ENCODE measurements at places on chromosomes 2 and 18.

GRCh38 chr2:100267751-100268150, 54.5 kb downstream of the LONRF2 start:
- no peak for DNase-seq

GRCh38 chr2:75381032-75381431, 179.7 kb downstream of the EVA1A start:
- DNase-seq: no peak

DNA sequence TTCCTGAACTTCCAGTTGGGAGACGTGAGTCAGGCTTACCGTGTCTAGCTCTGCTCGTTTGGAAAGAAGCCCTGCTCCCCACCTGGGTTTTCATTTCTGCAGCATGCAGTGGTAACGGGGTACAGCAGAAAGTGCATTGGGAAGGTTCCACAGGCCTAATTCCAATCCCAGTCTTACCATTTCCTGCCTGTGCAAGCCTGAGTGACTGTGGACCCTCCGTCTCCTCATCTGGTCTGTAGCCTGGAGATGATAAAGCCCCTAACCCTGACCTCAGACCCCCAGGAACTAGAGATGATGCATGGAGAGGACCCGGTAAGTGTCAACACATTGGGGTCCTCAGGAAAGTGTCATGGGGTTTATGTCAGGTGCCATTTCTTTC, 5.8 kb upstream of the PSD4 start:
- no peak for DNase-seq

DNA sequence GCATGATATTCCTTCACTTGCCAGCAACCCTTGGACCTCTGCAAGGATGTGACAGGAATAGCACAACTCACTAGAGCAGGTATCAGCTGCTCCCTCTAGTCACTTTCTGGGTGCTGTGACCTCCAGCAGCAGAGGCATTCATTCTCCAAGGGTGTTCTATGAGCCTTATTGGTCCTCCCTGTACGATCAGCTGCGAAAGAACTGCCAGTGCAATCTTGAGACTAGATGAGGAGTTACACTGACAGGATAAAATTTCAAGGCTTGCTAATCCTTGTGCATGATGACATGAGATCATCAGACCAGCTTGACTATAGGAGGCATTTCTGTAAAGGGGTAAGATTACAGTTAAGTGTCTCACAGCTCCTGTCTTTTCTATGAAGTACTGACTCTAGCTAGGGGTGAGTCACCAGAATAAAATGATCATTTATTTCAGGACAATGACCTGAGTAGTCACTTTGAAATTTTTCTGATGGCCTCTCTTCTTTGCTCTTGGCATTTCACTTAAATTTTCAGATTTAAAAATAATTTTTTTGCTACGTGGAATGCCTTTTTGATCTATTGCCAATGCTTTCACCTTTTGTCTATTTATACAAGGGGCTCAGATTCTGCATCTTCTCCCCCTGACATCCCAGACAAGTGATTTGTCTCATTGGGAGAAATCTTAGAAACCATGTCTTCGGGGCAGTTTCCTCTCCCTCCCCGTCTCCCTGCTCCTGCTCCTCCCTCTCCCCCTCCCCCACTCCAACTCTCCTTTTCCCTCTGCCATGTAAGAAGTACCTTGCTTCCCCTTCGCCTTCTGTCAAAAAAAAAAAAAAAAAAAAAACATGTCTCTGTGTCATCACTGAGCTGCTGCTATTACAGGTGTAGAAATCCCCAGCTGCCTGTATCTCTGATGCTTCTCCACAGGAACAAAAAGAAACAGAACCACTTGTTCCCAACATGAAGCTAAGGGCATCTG, 49.2 kb upstream of the FRZB start:
- DNase-seq: no peak

DNA sequence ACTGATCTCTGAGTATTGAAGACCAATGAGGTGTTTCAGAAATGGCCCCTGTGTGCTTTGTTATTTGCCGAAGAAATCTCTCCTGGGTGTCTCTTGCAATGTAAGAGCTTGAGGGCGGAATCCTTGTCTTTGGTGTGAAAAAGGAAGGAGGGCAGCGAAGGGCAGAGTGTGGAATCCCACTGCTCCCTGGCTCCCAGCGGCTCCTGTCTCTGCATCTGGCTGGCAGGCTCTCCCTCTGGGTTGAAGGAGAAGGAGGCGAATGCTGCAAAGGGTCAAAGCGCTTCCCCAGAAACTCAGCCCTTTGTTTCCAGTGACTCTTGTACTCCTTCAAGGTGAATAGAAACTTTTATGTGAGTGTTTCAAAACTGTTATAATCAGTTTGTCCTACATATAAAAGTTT, 457.5 kb downstream of the CNTNAP5 start:
- DNase-seq: no peak

All from stimulated activated CD4-positive, alpha-beta T cell treated with anti-CD3 and anti-CD28 coated beads, Interleukin-15, amount 100 ng/mL, for 1 hour (primary cell).